H9 (cell line): ENCODE measurements at places on chromosomes 2 and 18.
A peak's percentile ranks its signal among the peaks of the same experiment; 100 is the strongest.

DNA sequence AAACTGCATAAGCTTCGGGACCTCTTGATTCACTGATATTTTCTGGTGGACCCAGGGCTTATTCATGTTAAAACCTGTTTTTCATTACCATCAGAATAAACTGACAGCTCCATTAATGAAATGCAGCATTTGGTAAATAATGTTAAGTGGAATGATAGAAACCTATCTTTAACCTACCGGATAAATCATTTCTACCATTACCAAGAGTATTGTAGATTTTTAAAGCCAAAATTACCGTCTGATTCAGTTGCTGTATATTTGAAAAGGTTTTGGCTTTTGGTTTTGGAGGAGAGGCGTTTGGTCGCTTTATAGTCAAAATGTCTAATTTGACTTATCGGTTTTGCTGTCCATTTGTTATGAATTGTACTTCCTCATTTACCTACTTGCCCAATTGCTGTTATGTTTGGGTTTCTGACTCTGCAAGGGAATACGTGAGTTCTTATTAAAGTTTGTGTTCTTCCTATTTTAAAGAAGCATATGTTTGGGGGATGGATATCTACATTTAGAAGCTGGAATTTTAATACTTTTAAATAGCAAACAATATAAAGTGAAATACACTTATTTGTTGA is 1.0 kb upstream of the CUL3 start:
- DNase-seq, result no peak

GRCh38 chr2:72347081-72347480 is 199.4 kb upstream of the CYP26B1 start:
- no peak for DNase-seq

- no peak for DNase-seq
Measured at GRCh38 chr18:6476190-6476589, 61.5 kb upstream of the L3MBTL4 start.

DNA sequence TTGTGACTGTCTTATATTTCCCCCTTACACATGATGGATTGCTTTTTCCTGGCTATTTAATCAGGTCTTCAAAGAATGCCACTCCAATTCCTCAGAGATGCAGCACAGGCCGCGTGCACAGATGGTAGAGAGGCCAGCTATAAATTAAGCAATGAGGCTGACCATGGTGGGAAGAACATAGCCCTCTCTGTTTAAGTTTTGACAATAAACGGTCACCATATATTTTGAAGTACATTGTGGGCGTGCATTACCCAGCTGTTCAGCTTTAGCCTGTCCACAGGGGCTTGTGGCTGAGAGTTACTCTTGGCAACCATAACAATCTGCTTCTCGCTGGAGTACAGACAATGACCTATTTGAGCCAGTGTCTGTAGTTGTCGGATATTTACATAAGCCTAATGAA is 730.8 kb downstream of the DCC start:
- no peak for DNase-seq

DNA sequence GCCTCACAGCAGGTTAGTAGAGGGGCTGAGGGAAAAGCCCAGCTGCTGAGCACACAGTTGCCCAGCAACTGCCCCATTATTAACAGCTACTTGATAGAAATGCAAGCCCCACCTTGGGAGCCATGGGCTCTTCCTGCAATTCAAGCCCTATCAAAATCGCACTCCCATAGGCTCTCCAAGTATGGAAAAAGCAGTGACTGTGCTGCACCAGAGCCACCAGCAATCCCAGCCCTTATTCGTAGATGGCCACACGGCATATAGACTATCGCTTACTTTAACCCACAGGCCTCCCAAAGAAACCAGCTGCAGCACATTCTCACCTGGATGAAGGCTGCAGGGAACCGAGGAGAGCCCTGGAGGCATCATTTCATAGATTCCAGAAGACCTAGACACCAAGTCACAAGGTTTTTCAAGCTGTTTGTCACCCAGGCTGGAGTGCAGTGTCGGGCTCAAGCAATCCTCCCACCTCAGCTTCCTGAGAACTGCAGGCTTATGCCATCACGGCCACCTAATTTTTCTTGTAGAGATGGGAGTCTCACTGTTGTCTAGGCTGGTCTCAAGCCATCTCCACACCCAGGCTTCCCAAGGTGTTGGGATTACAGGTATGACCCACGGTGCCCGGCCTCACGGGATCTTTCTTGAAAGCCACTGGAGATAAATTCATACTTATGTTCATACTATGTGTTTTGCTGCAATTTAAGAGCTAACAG is 11.3 kb downstream of the NCL start:
- DNase-seq, result peak; percentile 65

- no peak for DNase-seq
Measured at GRCh38 chr2:61639721-61640120, 101.6 kb upstream of the XPO1 start.

DNA sequence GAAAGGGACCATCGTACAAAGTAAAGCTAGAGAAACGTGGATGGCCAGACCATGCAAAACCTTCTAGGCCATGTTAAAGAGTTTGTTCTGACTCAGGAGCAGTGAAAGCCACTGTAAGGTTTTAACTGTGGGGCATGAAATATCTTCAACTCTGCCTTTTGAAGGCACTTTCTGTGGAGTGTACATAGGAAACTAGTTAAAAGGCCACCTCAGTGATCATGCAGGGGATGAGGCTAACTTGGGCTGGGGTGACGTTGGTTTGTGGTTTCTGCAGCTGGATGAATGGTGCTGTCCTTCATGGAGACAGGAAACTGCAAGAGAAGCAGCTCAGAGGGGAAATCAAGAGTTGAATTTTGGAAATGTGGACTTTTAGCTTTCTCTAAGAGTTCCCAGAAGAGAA is 190.7 kb downstream of the CDCA7 start:
- DNase-seq, result no peak

GRCh38 chr2:200003444-200003843 is 48.1 kb downstream of the MAIP1 start:
- DNase-seq, result no peak

DNA sequence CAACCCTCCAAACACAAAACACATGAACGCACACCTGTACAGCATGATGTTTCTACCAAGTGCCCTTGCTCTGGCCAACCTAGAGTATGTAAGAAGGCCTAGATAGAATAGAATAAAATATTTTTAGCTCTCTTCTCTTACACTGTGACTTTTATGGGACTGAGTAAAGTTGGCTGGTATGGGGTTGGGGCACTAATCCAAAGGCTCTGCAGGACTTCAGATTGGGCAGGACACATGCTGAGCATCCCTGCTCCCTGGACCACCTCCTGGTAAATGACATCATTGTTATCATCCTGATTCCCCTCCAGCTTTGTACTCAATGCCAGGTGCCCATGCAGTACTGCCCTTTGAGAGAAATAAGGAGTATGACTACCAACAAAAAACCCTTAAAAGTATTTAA is 322.2 kb downstream of the SLC8A1 start:
- no peak for DNase-seq

GRCh38 chr18:73896685-73897084 is 250.9 kb downstream of the FBXO15 start:
- DNase-seq, result no peak

DNA sequence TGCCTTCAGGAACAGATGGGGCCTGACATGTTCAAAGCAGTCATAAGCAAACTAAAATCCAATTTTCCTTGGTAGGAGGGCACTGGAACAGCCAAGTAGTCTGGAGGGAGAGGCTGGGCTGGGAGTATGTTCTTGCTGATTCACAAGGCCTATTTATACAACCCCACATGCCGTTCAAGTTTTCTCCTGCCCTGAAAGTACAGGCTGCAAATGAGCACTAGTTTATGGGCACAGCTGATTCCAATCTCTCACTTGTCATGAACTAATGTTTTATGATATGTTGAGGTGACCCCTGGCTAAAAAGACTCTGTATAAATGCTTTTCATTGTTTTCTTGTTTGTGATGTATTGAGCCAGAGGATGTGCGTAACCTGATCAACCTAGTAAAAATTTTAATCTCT is 183.4 kb upstream of the SRD5A2 start:
- DNase-seq, result no peak

DNA sequence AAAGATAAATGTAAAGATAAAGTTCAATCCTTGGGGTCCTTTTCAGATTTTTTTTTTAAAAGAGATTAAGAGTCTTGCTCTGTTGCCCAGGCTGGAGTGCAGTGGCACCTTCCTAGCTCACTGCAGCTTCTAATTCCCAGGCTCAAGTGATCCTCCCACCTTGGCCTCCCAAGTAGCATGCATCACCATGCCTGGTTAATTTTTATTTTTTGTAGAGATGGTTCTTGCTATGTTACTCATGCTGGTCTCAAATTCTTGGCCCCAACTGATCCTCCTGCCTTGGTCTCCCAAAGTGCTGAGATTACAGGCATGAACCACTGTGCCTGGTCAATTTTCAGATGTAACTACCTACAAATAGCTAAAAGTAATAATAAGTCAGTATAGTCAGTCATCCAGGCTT is 21.1 kb downstream of the NFE2L2 start:
- DNase-seq, result no peak

DNA sequence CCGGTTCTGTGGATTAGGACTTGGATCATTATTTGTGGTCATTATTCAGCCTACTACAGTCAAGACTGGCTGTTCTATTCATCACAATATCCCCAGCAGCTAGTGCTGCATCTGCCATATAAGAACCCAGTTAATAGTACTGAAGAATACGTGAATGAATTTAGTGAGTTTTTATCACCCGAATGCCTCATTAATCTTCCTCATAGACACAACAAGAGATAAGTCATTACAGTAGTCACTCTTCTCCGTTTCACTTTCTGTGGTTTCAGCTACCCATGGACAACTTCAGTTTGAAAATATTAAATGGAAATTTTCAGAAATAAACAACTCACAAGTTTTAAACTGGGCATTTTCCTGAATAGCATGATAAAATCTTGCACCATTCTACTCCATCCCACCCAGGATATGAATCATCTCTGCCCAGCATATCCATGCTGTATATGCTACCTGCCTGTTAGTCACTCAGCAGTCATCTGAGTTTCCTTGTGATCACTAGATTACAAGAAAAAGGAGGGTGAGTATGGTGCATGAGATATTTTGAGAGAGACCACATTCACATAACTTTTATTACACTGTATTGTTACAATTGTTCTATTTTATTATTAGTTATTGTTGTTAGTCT is 363.7 kb upstream of the CHAC2 start:
- DNase-seq, result no peak

GRCh38 chr2:60247471-60247870 is 306.0 kb downstream of the BCL11A start:
- peak; percentile 40 for DNase-seq

DNA sequence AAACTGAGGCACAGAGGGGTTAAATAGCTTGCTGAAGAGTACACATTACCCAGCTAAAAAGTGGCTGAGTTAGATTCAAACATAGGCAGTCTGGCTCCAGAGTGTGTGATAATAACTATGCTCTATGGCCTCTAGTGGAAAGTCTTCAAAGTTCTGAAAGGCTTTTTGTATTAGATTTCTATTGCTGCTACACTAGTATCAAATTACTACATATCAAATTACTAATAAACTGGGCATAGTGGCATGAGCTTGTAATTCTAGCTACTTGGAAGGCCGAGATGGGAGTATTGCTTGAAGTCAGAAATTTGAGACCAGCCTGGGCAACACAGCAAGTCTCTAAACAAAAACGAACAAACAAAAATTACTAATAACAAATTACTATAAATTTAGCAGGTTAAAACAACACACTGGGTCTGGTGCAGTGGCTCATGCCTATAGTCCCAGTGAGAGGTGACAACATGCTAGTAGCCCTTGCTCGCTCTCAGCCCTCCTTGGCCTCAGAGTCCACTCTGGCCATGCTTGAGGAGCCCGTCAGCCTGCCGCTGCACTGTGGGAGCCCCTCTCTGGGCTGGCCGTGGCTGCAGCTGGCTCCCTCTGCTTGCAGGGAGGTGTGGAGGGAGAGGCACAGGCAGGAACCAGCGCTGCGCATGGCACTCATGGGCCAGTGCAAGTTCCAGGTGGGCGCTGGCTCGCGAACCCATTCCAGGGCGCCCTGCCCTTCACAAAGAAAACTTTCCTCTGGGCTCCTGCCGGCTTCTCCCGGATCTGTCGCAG is 38.2 kb upstream of the TWSG1 start:
- DNase-seq, result no peak

DNA sequence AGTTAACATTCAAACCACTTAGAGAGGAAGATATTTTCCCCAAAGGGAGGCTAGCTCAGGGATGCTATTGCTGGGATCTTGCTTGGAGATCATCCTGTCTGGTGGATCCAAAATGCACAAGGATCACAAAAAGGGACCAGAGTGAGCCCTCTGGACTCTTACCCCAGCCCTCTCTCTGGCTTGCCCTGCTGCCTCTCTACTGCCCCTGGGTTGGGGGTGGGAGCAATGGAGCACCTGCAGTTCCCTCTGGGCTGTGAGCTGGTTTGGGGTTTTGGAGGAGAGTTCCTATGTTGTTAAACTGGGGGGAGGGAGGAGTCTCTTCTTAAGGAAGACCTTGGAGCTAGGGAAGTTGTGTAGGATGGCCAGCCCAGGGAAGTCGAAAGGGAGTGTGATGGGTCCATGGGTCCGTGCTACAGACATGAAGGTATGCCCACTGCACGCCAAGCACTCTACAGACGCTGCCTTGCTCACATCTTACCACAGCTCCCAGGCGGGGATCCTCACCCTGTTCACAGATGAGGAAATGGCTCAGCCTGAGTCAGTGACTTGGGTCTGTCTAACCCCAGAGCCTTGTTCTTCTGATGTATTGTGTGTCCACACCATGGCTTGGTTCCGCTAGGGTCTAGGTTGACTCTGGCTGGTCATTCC is 3.8 kb downstream of the LBH start:
- DNase-seq, result no peak

DNA sequence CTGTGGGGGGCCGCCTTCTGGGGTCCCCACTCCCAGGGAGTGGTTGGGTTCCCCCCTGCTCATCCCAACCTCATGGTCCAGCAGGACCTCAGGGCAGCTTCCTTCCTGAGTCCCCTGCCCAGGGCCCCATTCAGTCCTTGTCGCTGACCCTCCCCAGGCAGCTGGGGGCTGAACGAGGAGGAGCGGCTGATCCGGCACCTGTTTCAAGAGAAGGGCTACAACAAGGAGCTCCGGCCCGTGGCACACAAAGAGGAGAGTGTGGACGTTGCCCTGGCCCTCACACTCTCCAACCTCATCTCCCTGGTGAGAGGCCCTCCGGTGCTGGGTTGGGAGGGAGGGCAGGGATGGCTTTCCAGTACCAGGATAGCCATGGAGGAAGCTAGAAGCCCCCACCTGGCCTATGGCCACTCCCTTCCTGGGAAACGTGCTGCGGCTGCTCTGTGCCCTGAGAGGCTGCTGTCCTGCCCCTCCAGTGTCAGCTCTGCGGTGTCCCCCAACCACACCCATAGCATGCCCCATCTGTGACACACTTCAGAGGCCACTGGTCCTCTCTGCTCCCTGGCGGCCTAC is 497 bp downstream of the CHRND start:
- no peak for DNase-seq

DNA sequence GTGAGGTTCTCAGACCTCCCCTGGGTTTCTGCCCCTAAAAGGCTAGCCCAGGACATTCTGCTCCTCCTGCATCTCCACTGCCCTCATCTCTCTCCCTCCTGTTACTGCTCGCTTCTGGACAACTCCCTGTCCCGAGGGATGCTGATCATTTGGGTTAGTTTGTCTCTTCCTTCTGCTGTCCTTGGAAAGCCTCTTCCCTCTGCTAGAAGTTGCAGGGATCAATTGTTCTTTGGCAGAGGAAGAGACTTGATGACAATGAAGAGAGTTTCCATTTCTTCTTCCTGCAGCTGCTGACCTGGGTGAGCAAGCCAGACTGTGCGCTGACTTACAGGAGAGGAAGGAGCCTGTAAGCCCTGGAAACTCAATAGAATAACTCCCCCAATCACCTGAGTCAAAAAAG is 68.9 kb downstream of the RDH14 start:
- no peak for DNase-seq
